Cardiac ventricle fibroblast (primary cell): ENCODE measurements at places on chromosomes 2 and 18. TPM values are rescaled to one million over a fixed set of nuclear protein-coding genes. Genes with fewer than 3 reads are reported as not detected.

Gene CDK5R2
- total RNA-seq = 0.06 TPM in 1 of 2 replicates, not detected in the other

Gene REL
- total RNA-seq = 2.3 and 4.4 TPM in 2 replicates

Gene TCF7L1
- 6.7 and 6.8 TPM in 2 replicates for total RNA-seq

Gene GAL3ST2
- not detected in 2 replicates for total RNA-seq

Gene CNDP1
- not detected in 2 replicates for total RNA-seq

Gene NMUR1
- not detected in 2 replicates for total RNA-seq

Gene GLI2
- total RNA-seq = 4.6 and 5.2 TPM in 2 replicates

Gene PLB1
- 0.05 TPM in 1 of 2 replicates, not detected in the other for total RNA-seq

Gene C18orf32
- 18.0 and 26.3 TPM in 2 replicates for total RNA-seq

Gene HOXD12
- total RNA-seq = not detected in 2 replicates

Gene RAB27B
- total RNA-seq = 1.1 and 1.5 TPM in 2 replicates

Gene SERPINB13
- not detected in 2 replicates for total RNA-seq

Gene PRKAG3
- total RNA-seq = 0.19 TPM in 1 of 2 replicates, not detected in the other

Gene ZNF516
- 28.4 and 34.8 TPM in 2 replicates for total RNA-seq

Gene SLC66A2
- total RNA-seq = 32.1 and 33.3 TPM in 2 replicates

Gene ACADL
- total RNA-seq = not detected in 2 replicates

Gene OTOF
- 0.06 and 0.54 TPM in 2 replicates for total RNA-seq

Gene SCYGR4
- not detected in 2 replicates for total RNA-seq

Gene BBS5
- 5.1 and 6.7 TPM in 2 replicates for total RNA-seq

Gene POMC
- total RNA-seq = 2.1 and 5.2 TPM in 2 replicates

Gene AFF3
- 0.05 and 0.19 TPM in 2 replicates for total RNA-seq

Gene RRM2
- total RNA-seq = 4.6 and 5.9 TPM in 2 replicates

Gene EMX1
- total RNA-seq = not detected in 2 replicates

Gene STPG4
- total RNA-seq = 0.20 TPM in 1 of 2 replicates, not detected in the other

Gene VWA3B
- total RNA-seq = not detected in 2 replicates

Gene NOL4
- not detected in 2 replicates for total RNA-seq

Gene C2orf66
- total RNA-seq = 0.20 and 0.56 TPM in 2 replicates

Gene ORC2
- 7.7 and 8.4 TPM in 2 replicates for total RNA-seq

Gene IL18RAP
- 0.34 TPM in 1 of 2 replicates, not detected in the other for total RNA-seq

Gene VAMP8
- total RNA-seq = 8.3 TPM in 1 of 2 replicates, not detected in the other

Gene TFCP2L1
- not detected in 2 replicates for total RNA-seq

Gene UGT1A3
- not detected in 2 replicates for total RNA-seq

Gene KLF7
- total RNA-seq = 10.1 and 11.1 TPM in 2 replicates

Gene TPO
- not detected in 2 replicates for total RNA-seq

Gene UCN
- total RNA-seq = 1.1 and 1.2 TPM in 2 replicates

Gene CPLX4
- not detected in 2 replicates for total RNA-seq

Gene ITGB1BP1
- 31.9 and 43.3 TPM in 2 replicates for total RNA-seq

Gene SLC25A52
- total RNA-seq = not detected in 2 replicates

Gene ACTG2
- total RNA-seq = 0.44 and 1.3 TPM in 2 replicates

Gene GAD1
- not detected in 2 replicates for total RNA-seq

Gene ATP8B1
- total RNA-seq = 5.4 and 6.3 TPM in 2 replicates

Gene ANKRD29
- 0.50 and 1.4 TPM in 2 replicates for total RNA-seq

Gene ME2
- total RNA-seq = 19.0 and 20.0 TPM in 2 replicates

Gene EGR4
- not detected in 2 replicates for total RNA-seq

Gene SERPINE2
- total RNA-seq = 99.2 and 113 TPM in 2 replicates

Gene ALPI
- total RNA-seq = not detected in 2 replicates

Gene TMEM17
- 0.69 and 1.4 TPM in 2 replicates for total RNA-seq

Gene CXCR1
- total RNA-seq = not detected in 2 replicates

Gene DRC1
- total RNA-seq = 0.59 TPM in 1 of 2 replicates, not detected in the other

Gene CYP27A1
- 15.7 and 15.9 TPM in 2 replicates for total RNA-seq

Gene MOB4
- total RNA-seq = 20.1 and 26.8 TPM in 2 replicates

Gene GPR155
- total RNA-seq = 1.5 and 2.5 TPM in 2 replicates

Gene REG3A
- not detected in 2 replicates for total RNA-seq

Gene SERPINB12
- total RNA-seq = not detected in 2 replicates

Gene CYP26B1
- 11.0 and 12.7 TPM in 2 replicates for total RNA-seq

Gene DSG4
- not detected in 2 replicates for total RNA-seq

Gene GCG
- total RNA-seq = not detected in 2 replicates

Gene CHAC2
- 0.34 and 2.3 TPM in 2 replicates for total RNA-seq
